ENCODE measurements at places on chromosomes 5 and 9.

GRCh38 chr5:44542470-44542869 is 153.2 kb upstream of the FGF10 start:
- DNase-seq: no peak

GRCh38 chr9:88933607-88934379 is 57.5 kb upstream of the S1PR3 start:
- DNase-seq: no peak

- DNase-seq: no peak
Measured at GRCh38 chr9:88045686-88046085, 71.4 kb upstream of the CDK20 start.

DNA sequence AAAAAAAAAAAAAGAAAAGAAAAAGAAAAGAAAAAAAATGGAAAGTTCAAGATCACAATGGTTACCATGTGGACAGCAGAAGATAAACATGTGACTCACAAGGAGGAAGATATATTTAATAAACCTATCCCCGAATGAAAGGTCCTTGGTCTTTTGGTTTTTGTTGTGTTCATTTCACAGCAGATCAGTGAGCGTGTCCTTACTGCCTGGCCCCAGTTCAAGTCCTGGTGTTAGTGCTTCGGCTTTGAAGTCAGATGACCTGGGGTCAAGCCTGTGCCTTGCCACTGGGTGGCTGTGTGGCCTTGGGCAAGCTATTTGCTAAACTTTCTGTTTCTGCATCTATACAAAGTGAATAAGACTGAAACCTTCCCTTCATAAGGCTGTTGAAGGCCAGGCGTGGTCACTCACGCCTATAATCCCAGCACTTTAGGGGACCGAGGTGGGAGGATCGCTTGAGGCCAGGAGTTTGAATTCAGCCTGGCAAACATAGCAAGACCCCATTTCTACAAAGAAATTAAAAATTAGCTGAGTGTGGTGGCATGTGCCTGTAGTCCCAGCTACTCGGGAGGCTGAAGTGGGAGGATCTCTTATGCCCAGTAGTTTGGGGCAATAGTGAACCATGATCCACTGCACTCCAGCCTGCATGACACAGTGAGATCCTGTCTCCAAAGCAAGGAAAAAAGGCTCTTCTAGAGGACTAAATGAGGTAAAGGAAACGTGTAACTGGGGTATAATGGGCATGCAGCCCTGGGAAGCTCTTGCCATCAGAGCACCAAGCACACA is 94.5 kb upstream of the SPATA31D4 start:
- DNase-seq: no peak

DNA sequence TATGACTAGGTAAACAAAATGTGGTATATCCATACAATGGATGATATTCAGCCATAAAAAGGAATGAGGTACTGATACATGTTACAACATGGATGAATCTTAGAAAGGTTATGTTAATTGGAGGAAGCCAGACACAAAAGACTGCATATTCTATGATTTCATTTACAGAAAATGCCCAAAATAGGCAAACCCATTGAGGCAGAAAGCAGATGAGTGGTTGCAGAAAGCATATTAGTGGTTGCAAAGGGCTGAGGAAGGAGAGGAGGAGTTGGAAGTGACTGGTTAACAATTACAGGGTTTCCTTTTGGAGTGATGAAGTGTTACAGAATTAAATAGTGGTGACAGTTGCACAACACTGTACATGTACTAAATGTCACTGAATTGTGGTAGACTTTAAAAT is 17.7 kb downstream of the PLGRKT start:
- no peak for DNase-seq

DNA sequence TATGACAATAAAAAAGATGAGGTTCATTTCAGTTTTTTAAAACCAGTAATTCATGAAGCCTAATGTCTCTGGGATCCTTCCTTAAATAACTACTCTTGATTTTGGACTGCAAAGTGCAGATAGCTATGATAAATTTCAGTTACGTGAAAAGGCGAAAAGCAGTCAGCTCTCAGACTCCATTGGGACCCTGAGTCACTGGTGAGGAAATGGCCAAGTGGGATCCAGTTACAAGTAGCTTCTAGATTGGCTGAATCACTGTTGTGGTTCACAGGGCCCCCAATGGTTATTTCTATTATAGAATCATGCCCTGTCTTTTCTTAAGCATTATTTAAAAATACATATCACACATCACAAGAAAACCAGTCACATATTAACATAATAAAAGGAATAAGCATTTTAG is 31.1 kb upstream of the PPP3R2 start:
- no peak for DNase-seq

GRCh38 chr5:7495131-7495517 is 99.2 kb downstream of the ADCY2 start:
- no peak for DNase-seq

DNA sequence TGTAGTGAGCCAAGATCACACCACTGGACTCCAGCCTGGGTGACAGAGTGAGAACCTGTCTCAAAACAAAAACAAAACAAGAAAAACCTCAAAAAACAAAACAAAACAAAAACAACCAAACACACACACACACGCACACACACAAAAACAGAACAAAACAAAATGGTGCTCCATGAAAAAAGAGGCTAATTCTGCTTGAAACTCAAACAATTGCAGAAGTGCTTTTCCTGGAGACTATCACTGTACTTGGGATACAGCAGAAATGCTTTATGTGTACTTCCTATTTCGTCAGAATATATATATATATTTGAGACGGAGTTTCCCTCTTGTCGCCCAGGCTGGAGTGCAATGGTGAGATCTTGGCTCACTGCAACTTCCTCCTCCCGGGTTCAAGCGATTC is 49.9 kb upstream of the HSPA9 start:
- no peak for DNase-seq

DNA sequence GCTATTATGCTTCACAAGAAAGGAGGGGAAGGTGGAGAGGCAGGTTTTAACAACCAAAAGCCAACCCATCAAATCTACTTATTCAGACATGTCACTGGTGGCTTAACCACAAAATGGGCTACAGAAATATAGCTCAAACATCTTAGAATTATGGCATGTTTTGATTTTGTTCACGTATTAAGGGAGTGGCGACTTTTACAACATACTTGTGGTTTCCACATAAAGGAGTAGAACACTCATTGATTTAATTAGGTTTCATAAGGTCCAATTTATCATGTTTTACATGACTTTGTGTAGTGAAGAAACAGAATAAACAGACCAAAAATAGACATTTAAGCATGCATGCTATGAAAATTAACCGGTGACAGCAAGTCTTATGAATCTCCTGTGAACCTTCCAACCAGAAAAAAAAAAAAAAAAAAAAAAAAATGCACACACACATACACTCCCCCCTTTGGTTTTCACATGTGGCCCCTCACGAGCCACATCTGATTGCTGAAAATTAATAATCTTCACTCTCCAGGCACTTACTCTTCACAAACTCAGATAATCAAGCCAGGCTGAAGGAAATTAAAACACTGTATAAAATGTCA is 5.4 kb downstream of the ZNF608 start:
- peak; percentile 96 for DNase-seq

DNA sequence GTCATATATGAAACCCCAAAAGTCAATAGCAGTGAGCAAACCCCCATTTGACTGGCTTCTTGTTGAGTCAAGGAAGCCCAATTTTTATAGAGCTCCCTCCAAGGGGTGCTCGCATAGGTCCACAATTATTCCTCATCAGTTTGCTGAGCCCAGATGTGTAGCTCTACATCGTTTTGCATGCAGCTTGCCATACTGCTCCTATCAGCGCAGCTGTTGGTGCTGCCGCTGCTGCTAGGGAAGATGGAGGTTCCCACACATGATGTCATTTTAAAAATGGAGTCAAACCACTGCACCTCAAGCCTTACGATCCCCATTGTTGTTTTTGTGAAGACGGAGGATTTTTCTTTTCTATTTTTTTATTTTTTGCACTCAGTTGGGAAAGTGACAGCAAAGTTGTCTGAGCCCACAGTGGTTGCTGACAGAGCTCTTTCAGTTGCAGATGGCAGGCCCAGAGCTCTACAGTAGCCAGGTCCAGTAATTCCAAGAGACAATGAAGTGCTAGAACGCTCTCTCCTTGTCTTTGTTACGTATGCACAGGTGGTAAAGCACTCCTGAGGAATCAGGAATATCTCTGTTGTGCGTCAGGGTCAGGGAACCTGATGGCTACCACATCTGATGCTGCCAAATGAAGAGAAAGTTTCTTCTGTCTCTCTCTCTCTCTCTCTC is 23.2 kb upstream of the C5orf63 start:
- DNase-seq: no peak

DNA sequence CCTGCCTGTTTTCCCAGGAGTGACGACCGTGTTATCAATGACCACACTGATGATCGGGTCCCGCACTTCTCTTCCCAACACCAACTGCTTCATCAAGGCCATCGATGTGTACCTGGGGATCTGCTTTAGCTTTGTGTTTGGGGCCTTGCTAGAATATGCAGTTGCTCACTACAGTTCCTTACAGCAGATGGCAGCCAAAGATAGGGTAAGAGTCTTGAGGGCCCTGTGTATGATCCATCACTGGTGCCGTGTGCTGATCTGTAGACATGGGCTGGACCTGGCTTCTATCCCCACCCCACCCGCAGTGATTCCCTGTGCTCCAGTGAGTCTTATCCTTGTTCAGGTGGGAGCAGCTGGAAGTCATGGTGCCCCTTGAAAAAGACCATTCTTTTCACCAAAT is 26.0 kb downstream of the GABRP start:
- DNase-seq: peak; percentile 42

DNA sequence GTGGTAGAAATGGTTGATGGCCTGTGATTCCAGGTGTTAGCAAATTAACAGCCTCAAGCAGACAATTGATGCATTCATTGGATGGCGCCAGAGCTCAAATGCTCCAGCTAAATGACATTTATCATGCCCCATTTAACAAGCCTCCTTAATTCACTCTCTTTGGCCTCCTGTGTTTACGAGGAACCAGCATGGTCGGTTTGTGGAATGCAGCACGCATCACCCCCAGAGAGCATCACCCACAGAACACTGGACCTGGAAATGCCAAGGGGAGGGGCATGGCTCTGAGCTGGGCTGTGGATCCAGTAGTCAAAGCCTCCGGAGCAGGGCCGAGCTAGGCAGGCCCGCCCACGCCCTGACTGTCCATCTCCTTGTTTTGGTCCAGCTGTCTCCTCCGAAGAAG is 434.0 kb downstream of the GADD45G start:
- no peak for DNase-seq

DNA sequence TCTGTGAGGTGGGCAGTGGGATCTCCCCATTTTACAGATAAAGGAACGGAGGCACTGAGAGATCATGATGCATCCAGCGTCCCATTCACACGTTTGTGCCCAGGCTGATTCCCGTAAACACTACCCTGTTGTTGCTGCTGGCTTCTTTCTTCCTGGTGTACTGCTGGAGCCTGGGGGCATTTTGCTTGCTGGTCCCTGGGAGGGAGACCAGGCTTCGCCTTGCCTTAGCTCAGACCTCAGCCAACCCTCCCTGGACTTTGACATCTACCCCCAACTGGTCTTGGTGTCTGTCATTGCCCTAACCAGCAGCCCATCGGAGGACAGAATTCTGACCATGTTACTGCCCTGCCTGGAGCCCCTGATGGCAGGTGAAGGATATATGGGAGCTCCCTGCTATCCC is 82.4 kb downstream of the ZNF618 start:
- no peak for DNase-seq

DNA sequence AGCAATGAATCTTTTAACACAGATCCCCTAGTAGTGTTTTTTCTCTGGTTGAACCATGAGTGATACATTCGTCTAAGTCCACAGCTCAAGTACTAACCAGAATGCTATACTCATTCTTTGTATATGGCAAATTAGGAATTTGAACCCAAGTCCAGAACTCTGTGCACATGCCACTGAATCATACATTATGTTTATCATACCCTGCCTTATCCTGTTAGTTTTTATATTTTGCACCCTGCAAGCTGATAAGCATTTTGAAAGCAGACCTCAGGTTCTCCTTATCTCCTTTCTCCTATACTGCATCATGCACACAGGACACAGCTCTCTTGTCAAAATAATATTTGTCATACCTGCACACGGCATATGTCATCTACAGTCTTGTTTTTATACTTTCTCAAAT is 54.6 kb upstream of the ELL2 start:
- DNase-seq: no peak

DNA sequence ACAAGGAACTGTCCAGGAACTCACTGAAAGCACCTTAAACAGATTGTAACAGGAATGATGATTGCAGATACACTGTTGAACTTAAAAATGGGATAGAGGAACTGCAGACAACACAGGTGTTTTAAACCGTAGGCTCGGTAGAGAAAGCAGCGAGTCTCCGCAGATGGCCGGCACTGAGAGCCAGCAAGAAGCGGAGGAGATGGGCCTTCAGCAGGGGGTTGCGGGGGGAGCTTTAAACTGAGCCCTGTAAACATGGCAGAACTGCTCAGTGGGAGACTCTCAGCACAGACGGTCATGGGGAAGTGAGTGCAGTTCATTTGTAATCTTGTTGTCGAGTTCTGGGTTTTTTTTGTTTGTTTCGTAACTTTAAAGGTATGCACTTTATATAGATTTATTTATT is 155.1 kb upstream of the OTULINL start:
- no peak for DNase-seq

DNA sequence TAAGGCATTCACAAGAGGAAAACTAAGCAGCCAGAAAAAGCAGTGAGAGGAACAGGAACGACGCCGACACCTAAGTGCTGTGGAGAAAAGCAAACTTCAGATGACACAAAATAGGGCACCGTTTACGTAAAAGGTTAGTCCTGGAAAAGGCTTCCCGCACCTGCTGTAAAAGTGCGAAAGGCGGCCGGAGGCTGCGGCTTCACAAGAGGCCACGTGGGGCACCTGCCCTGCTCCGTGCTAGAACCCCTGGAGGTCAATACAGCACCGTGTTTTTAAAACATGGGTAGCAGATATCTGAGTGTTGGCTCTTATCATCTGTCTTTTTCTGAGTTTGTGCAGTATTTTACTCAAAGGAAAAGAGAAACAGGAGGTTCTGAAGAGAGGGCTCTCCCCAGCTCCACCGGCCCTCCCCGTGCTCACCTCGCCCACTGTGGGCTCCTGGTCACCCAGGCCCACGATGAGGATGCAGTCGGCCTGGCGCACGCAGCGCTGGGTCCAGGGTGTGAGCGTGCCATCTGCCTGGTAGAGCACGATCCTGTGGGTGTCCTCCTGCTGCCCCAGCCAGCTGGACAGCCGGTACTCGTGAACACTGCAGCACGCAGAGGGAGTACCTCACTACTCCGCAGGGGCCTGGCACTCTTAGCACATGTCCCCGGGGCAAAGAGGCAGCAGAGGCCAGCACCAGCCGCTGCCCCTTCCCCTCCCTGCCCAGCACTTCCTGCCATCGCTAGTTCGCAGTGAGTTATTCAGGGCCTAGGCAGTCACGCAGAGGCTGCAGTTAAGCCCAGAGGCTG is 21.0 kb upstream of the NSMF start:
- DNase-seq: no peak

DNA sequence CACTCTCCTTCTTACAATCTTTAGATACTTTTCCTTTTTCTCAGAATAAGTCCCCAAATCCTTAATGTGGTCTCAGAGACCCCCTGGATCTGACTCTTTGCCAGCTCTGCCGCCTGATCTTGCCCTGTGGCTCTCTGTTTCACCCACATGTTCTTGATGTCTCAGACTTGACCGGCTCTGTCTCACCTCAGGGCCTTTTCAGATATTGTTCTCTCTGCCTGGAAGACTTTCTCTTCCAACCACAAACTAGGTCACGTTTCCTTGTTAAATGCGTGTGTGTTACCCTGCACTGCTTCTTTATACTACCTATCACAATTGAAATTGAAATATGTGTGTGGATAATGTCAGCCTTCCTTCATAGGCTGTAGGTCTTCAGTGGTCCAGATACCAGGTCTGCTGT is 265.4 kb upstream of the NUDT12 start:
- no peak for DNase-seq

Data from foreskin keratinocyte (primary cell).